Activated naive CD8-positive, alpha-beta T cell treated with anti-CD3 and anti-CD28 coated beads for 36 hours (primary cell): ENCODE measurements at places on chromosomes 11 and 22. TPM values are rescaled to one million over a fixed set of nuclear protein-coding genes. Genes with fewer than 3 reads are reported as not detected.

DNA sequence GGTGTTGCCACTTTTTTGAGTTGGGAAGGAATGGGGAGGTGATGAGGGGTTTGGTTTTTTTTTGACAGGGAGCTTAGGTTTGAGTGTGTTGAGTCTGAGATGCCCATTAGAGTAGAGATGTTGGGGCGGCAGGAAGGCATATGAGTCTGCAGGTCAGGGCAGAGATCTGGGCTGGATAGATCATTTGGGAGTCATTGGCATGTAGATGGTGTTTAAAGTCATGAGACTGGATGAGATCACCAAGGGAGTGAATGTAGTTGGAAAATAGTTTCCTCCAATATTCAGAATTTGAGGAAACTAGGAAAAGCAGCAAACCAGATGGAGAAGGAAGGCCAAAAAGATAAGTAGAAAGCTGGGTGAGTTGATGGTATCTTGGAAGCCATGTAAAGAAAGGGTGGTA, 2.1 kb upstream of the ANAPC15 start:
- no peak overlapping the region for H3K4me3 ChIP-seq
- no peak for DNase-seq
- peaks cover 6% of the 10 kb centered on the region for H3K27me3 ChIP-seq

DNA sequence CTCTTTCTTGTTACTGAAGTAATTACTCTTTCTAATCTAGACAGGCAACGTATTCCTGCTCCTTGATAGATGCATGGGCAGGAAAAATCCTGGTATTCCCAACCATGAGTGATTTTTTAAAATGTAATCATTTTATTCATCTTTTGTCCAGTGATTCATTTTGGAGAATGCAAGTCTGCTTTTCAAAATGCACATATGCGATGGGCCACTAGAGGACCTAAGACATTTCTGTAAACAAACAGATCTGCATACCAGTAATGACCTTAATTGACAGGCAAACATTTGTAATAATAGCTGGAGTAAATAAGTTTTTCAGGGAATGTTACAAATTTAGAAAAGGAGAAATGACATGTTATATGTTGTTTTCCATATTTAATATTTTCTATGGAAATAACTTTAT, 1167.6 kb downstream of the JRKL start:
- no peak overlapping the region for H3K27ac ChIP-seq
- no peaks in the 10 kb centered on the region for H3K4me1 ChIP-seq
- no peak for DNase-seq
- H3K27me3 ChIP-seq = no peaks in the 10 kb centered on the region

- DNase-seq = no peak
- no peaks in the 10 kb centered on the region for H3K27me3 ChIP-seq
- peaks cover 43% of the 10 kb centered on the region for H3K36me3 ChIP-seq
- peak overlapping the region; percentile 3 for H3K27ac ChIP-seq
- no peak overlapping the region for H3K4me3 ChIP-seq
Measured at GRCh38 chr11:94472916-94473799, 20.5 kb downstream of the MRE11 start.

DNA sequence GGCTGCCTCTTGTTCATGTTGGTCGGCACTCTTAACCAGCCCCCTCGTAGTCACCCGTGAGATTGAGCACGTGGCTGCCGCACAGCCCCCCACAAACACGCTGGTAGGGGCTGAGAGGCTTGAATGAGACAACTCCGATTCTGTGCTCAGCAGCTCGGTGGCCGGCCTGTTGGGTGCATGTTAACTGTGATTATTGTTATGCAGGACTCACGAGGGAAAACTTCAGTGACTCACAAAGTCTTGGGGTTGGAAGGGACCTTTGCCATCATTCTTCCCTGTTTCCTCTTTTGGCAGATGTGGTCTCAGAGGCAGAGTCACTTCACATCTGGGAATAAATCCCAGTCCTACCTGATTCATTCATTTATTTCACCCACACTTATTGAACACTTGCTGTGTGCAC, 75.2 kb downstream of the ADAMTS15 start:
- no peak overlapping the region for H3K4me3 ChIP-seq
- no peaks in the 10 kb centered on the region for H3K27me3 ChIP-seq
- H3K27ac ChIP-seq = no peak overlapping the region
- no peaks in the 10 kb centered on the region for H3K36me3 ChIP-seq
- DNase-seq = no peak

Gene CCDC82
- total RNA-seq = 25.0 TPM

DNA sequence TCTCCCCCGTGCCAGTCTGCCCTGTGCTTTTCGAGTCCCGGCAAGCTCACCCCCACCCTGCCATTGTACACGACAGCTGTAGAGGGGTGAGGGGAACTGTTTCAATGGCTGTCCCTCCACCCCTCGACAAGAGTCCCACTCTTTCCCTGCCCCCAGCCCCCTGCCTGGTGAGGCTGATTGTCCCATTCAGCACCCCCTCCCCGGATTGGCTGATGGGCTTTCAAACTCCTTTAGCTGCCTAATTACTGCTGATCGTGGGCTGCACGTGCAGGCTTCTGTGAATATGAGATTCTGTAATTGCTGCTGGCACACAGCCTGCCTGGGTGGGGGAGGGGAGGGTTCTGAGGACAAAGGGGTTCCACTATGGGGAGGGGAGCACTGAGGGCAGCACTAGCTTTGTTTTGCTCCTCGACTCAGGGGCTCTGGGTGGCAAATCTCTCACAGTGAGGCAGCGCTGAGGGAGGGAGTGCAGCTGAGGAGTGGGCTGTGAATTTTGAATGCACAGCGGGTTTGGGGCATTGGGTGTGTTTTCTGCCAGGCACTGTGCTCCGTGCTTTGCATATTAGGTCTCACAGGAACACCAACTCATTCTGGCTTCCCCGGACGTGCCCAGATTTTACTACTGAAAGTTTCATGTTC, 42.6 kb upstream of the ACCSL start:
- H3K27me3 ChIP-seq = peaks cover 9% of the 10 kb centered on the region
- DNase-seq = no peak
- no peak overlapping the region for H3K27ac ChIP-seq
- no peak overlapping the region for H3K4me3 ChIP-seq
- no peaks in the 10 kb centered on the region for H3K36me3 ChIP-seq

- H3K27me3 ChIP-seq = no peaks in the 10 kb centered on the region
- H3K27ac ChIP-seq = no peak overlapping the region
- DNase-seq = no peak
- no peak overlapping the region for H3K4me3 ChIP-seq
- H3K4me1 ChIP-seq = no peaks in the 10 kb centered on the region
- H3K36me3 ChIP-seq = no peaks in the 10 kb centered on the region
Measured at GRCh38 chr11:26901162-26901561, 92.8 kb upstream of the FIBIN start.

DNA sequence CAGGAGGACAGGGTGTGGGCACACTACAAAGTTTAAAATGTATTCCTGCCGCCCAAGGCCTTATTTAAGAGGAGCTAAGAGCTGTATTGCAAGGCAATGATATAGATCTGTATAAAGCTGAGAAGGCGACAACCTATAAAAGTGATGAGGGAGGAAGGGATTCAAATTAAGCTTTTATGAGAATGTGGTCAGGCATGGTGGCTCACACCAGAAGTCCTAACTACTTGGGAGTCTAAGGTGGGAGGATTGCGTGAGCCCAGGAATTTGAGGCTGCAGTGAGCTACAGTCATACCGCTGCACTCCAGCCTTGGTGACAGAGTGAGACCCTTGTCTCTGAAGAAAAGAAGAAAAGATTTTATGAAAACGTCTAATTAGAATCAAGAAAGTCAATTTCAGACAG, 9.7 kb upstream of the GLB1L3 start:
- H3K27ac ChIP-seq = no peak overlapping the region
- no peak overlapping the region for H3K4me3 ChIP-seq
- DNase-seq = no peak
- no peaks in the 10 kb centered on the region for H3K36me3 ChIP-seq
- peaks cover 15% of the 10 kb centered on the region for H3K4me1 ChIP-seq
- H3K27me3 ChIP-seq = no peaks in the 10 kb centered on the region

DNA sequence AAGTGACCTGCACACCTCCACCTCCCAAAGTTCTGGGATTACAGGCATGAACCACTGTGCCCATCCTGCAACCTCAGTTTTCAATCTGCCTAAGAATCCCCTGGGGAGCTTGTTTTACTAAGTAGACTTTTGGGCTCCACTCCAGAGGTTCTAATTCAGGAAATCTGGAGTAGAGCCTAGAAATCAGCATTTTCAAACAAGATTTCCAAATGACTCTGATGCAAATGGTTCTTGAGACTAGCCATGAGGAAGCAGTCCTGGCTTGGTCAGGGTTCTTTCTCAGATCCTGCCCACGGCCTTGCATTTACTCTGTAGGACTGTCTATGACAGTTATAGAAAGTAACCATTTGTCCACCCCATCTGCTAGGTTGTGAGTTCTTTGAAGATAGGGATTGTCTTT, 1.6 kb upstream of the KCNE3 start:
- H3K4me3 ChIP-seq = no peak overlapping the region
- H3K4me1 ChIP-seq = peaks cover 8% of the 10 kb centered on the region

- peaks cover 6% of the 10 kb centered on the region for H3K4me1 ChIP-seq
- H3K27me3 ChIP-seq = peaks cover 8% of the 10 kb centered on the region
- no peak for DNase-seq
- H3K27ac ChIP-seq = no peak overlapping the region
- H3K4me3 ChIP-seq = no peak overlapping the region
Measured at GRCh38 chr11:66986178-66986545, 11.1 kb downstream of the C11orf86 start.

Gene OR10A2
- not detected for total RNA-seq

Gene CEP126
- 2.2 TPM for total RNA-seq

Gene SMTNL1
- total RNA-seq = not detected

Gene ENTHD1
- 0.20 TPM for total RNA-seq
